ENCODE measurements at places on chromosomes 13 and 19.
A peak's percentile ranks its signal among the peaks of the same experiment; 100 is the strongest.

DNA sequence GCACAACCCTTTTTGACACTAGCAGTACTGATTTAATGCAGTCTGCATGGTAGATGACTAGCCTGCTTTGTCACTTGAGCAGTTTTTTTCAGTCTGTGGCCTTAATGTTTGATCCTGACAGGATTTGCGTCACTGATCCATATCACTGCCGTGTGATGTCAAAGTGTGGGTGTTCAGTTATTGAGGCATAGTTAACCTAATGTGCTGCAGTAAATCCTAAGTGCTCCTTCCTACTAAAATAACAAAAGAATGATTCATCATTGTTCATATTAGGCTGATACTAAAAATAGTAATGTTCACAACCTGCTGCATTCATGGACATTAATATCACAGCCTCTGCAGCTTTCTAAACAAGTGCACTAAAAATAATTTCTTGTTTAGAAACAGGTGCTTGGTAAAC is 121.9 kb upstream of the MLNR start:
- DNase-seq, result no peak

- DNase-seq, result no peak
Measured at GRCh38 chr13:27338816-27339215, 68.2 kb downstream of the RASL11A start.

GRCh38 chr13:75938811-75939560 is 302.9 kb downstream of the LMO7 start:
- no peak for DNase-seq

- DNase-seq, result no peak
Measured at GRCh38 chr19:3649888-3650287, 23.3 kb upstream of the CACTIN start.

GRCh38 chr13:33208290-33209220 is 77.0 kb downstream of the STARD13 start:
- no peak for DNase-seq

DNA sequence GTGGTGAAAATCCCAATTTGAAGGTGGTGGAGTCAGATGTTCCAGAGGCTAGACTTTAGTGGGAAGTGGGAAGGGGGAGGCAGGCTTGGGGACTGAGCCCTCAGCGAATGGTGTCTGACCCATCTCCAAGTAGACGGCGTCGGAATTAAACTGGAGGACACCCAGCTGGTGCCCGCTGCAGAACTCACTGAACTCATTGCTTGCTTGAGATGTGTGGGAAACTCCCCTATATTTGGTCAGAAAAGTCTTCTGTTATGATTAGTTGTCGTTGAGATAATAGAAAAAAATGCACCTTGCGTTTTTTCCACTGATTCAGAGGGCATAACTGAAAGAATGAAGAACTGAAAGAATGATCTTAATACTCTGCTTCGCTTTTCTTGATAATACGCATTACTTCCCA is 871 bp upstream of the ZNF583 start:
- no peak for DNase-seq

- DNase-seq, result no peak
Measured at GRCh38 chr13:86826232-86826631, 844.9 kb upstream of the SLITRK5 start.

- no peak for DNase-seq
Measured at GRCh38 chr19:43316591-43317319, 36.7 kb upstream of the CD177 start.

GRCh38 chr13:73109288-73109899 is 50.6 kb downstream of the KLF5 start:
- DNase-seq, result no peak

DNA sequence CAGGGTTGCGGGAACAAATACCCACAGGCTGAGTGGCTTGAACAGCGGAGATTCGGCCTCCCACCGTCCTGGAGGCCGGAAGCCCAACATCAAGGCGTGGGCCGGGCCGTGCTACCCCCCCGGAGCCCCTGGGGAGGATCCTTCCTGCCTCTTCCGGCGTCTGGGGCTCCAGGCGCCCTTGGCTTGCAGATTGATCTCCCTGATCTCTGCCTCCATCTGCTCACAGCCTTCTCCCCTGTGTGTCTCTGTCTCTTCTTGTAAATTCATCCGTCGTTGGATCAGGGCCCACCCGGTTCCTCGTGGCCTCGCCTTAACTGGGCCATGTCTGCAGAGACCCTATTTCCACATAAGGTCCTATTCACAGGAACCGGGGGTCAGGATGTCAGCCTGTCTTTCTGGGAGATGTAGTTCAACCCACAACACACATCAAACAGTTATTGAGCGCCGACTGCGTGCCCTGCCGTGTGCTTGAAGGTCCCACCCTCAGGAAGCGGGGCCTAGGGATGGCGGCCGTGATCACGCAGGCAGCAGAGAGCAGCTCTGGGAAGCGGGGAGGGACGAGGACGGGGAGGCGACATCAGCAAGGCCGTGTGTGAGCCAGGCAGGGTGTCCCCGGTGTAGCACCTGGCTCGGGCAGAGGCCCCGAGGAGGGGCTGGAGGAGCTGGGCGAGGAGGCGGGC is 21.3 kb downstream of the HCN2 start:
- peak; percentile 60 for DNase-seq

DNA sequence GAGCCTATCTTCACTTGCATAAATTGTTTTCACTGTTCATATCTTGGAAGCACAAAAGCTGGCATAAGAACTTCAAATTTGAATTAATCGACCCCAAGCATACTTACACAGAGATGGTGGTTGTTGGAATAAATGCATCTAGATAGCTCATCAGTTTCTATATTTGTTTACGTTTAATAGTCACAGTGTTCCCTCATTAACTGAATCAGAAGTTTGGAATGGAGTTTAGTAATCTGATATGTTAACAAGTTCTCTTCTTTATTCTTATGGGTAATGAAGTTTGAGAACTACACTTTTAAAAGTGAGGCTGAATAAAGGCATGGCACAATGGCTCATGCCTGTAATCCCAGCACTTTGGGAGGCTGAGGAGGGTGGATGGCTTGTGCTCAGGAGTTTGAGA is 886.7 kb upstream of the PCDH20 start:
- no peak for DNase-seq

DNA sequence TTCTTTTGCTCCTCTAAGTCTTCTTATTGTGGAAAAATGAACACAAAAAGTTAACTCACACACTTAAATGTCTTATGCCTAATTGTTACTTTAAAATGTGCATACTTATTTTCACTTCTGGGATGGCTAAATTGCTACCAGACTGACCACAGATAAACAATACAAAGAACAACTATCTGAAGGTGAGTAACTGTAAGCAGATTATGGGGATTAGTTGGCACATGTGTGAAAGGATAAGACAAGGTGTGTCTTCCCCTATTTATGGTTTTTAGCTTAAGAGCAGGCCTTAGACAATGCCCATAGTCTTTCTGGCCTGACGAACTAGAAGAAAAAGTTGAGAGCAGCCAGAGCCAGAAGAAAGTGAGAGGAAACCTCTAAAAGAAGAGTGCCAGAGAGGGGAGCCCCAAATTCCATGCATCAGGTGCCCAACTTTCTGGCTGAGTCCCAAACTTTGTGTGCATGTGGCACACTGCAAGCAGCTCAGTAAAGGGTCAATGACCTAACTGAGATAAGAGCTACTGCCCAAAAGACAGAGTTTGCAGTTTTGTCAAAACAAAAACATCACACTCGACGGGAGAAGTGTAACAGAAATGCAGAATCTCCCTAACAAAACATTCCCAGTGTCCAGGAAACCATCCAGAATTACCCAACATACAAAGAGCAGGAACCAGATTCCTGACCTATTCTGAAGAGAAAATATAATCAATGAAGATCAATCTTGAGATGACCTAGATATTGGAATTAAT is 375.4 kb downstream of the KCNRG start:
- no peak for DNase-seq

GRCh38 chr13:21216332-21216731 is 39.9 kb downstream of the MRPL57 start:
- no peak for DNase-seq

DNA sequence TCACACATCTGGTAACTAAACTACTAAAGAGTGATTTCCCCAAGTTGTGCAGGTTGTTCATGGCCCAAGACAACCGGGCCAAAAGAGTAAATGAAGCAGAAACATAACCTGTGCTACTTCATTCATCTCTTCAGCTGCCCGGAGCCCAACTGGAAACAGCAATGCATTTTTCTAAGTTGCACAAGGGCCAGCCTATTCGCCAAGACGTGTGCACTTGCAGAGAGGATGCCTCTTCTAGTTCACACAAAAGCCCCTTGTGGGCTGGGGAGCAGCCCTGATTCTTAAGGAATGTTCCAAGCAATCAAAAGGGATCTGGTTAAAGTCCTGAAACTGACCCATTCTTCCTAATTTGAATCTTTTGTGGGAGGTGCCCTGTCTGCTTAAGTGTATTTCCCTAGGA is 275.8 kb downstream of the SHISA2 start:
- no peak for DNase-seq

GRCh38 chr19:13959962-13960862 is 7.9 kb downstream of the DCAF15 start:
- peak; percentile 37 for DNase-seq

DNA sequence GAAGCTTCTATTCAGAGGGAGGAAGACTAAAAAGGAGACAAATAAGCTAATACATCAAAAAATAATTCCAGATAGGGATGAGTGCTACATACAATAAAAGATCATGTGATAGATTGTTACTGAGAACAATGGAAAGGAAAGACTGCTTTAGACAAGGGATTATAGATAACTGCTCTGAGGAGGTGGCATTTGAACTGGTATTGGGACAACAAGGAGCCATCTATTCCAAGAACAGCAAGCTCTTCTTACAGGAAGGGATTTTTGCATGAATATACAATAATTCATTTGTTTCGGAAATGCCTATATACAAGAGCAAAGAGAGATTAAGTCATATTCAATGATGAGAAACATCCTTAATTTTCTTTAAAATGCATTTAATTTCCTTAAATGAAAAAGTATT is 540.5 kb upstream of the KLF12 start:
- DNase-seq, result no peak

DNA sequence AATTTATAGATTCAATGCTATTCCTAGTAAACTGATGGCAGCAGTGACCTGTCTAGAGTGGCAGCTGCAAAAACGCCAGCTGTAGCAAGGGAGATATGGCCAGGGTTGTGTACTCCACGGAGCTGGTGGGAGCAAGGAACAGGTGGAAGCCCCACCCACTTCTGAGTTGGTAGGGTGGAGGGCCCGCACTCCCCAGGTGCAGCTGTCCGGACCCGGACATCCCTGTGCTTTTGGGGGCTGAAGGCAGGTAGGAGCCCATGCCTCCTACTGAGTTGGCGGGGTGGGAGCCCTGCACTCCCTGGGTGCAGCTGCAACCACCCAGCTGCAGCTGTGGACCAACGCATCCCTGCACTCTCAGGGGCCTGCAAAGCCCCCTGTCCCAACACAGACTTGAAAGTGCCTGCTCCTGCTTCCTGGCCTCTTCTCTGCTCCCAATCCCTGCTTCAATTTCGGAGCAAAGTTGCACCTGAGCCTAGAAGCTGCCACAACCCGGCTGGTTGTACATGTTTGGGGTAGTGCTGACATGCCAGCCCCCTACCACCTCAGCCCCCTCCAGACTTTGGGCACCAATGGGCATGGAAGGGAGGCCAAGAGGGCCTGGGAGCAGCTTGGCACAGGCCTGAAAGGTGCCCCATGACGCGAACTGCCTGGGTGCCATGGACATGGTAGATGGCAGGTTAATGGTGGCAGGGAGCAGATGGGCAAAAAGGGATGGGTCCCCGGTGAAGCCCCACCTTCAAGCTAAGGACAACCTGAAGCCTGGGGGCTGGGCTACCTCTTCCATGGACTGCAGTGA is 19.8 kb downstream of the UGGT2 start:
- DNase-seq, result no peak

GRCh38 chr13:94701313-94702180 is 10.8 kb downstream of the SOX21 start:
- no peak for DNase-seq

DNA sequence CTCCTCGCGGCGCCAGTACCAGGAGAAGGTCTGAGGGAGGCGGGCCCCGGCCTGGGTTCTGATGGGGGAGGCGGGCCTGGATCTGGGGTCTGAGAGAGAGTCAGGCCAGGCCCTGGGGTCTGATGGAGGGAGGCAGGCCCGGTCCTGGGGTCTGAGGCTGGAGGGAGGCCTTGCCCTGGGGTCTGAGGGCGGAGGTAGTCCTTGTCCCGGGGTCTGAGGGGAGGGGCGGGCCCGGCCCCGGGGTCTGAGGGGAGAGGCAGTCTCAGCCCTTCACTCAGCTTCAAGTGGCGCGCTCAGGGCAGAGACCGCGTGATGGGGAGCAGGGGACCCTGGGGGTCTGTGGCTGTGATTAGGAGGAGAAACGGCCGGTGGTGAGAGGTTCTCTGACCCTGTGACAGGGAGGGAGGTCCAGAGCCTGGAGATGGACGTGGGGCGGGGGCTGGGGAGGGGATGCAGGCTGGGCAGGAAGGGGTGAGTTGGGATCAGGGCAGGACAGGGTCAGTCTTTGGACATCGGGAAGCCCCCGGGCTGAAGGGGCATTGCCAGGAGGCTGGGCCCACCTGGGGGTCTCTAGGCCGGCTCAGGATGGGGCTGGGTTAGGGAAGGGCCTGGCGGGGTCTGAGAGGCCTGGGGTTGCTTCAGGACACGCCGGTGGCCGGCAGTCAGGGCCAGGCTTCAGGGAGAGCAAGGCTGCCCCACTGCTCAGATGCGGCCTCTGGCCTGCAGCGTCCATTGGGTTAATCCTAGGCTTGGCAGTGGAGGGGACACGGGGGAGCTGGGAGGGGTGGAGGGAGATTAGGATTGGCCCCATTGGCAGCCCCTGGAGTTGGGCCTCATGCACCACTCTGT is 18.7 kb downstream of the HCN2 start:
- DNase-seq, result no peak

GRCh38 chr19:58356766-58357480 is 3.6 kb upstream of the A1BG start:
- DNase-seq, result peak; percentile 47

GRCh38 chr13:99894840-99895443 is 76.6 kb downstream of the ZIC5 start:
- DNase-seq, result no peak

DNA sequence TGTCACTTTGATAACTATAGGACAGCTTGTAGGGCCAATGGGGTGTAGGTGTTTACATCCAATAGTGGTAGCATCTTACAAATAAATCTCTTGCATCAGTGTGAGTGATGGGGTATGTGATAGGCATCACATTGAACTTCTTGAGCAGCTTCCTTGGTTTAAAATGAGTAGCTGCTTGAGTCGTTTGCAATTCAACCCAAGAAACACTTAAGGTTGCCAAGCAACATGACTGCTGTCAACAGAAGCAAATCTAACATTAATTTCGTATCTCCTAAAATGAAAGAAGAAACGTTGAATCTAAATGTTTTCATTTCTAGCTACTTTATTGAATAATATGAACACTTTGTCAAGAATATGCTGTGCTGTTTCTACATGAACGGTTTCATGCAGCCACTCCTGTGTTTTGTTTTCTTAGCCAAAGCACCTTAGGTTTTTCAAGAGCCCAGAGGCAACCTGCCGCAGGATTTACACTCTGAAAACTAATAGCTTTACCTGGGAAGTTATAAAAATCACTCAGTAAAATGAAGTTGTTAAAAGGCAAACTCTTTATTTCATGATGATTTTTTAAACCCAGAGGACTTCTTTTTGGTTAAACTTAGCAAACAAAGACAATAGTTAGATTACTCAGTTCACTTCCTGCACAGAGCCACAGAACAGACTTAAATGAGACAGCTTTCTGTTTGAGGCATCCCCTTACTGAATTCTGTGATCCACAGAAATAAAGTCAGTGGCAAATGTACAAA is 305.2 kb downstream of the MTUS2 start:
- DNase-seq, result no peak

All from left hindlimb (tissue), 1 donor.